Left lung (tissue), 14 donors: ENCODE measurements at places on chromosomes 16 and 17. TPM values are rescaled to one million over a fixed set of nuclear protein-coding genes. Genes with fewer than 3 reads are reported as not detected.

NHLRC4 gene
- 0.99 TPM for total RNA-seq

PLLP gene
- total RNA-seq: 50.6 TPM

DNA sequence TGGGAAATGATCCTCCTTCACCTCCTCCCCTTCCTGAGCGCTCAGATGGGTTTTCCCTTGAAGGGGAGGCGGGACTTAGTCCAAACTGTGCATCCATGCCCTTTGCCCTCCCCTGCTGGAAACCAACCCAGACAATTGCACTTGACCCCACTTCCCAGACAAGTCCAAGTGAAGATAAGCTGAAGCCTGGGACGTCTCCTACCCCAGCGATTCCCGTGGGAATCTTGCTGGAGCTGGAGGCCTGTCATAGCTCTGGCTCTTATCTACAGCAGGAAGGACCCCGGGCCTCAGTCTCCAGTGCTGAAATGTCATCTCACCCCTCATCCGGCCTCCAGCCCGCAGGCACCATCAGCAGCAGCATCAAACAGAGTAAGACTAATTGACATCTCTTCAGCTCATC lies 6.5 kb upstream of the NGFR start:
- no peak overlapping the region for H3K4me3 ChIP-seq
- peaks cover 12% of the 10 kb centered on the region for H3K27me3 ChIP-seq
- DNase-seq: no peak

- H3K4me1 ChIP-seq: no peaks in the 10 kb centered on the region
- no peak overlapping the region for H3K4me3 ChIP-seq
- H3K27ac ChIP-seq: no peak overlapping the region
- no peaks in the 10 kb centered on the region for H3K27me3 ChIP-seq
- no peaks in the 10 kb centered on the region for H3K36me3 ChIP-seq
- no peak for DNase-seq
Observed at GRCh38 chr16:12339686-12340085, 363.2 kb downstream of the SNX29 start.

DNA sequence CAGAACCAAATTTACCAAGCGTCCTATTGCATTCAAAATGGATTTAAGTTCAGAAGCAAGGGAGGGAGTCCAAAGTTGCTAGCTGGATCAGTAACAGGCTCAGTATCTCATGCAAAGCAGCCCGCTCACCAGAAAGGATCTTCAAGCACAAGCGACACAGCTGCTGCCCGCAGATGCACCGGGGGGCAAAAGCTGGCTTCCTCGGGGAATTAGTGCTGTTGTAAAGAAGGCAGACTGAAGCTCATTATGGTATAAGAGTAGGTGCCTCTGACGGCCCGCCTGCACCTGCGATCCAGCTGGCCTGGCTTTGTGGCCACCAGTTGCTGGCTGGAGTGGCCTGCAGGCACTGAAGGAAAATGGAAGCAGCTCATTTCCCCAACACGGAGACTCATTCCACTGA lies 128.4 kb upstream of the RCVRN start:
- peaks cover 91% of the 10 kb centered on the region for H3K4me1 ChIP-seq
- peak overlapping the region; percentile 35 for H3K4me3 ChIP-seq
- no peaks in the 10 kb centered on the region for H3K27me3 ChIP-seq
- no peak for DNase-seq
- H3K27ac ChIP-seq: no peak overlapping the region
- no peaks in the 10 kb centered on the region for H3K36me3 ChIP-seq
